IMR-90 (cell line): ENCODE measurements at places on chromosomes 5 and 9. TPM values are rescaled to one million over a fixed set of nuclear protein-coding genes. Genes with fewer than 3 reads are reported as not detected.

Gene ACER2
- total RNA-seq = 1.6 and 1.9 TPM in 2 replicates

Gene PCDHB12
- under 0.01 and 0.18 TPM in 2 replicates for total RNA-seq

Gene NPR3
- 88.2 and 89.4 TPM in 2 replicates for total RNA-seq

Gene SV2C
- total RNA-seq = not detected in 2 replicates
